Articular chondrocyte of knee joint (primary cell): ENCODE measurements at places on chromosomes 1 and 21. TPM values are rescaled to one million over a fixed set of nuclear protein-coding genes. Genes with fewer than 3 reads are reported as not detected.

The SLC16A4 gene
- total RNA-seq = 57.1 and 57.4 TPM in 2 replicates

The GIPC2 gene
- 0.13 and 0.22 TPM in 2 replicates for total RNA-seq

The AMY2A gene
- total RNA-seq = not detected in 2 replicates

The PROK1 gene
- total RNA-seq = not detected in 2 replicates

The MAGI3 gene
- 6.1 and 10.9 TPM in 2 replicates for total RNA-seq

The RNF186 gene
- total RNA-seq = not detected in 2 replicates

The SYF2 gene
- total RNA-seq = 52.3 and 61.8 TPM in 2 replicates

The FNBP1L gene
- total RNA-seq = 10.2 and 16.4 TPM in 2 replicates

The ATPAF1 gene
- 52.3 and 57.2 TPM in 2 replicates for total RNA-seq

The CATSPERE gene
- total RNA-seq = 2.4 TPM in 2 replicates

The SRSF10 gene
- 107 and 129 TPM in 2 replicates for total RNA-seq
